ENCODE measurements at places on chromosomes 6 and 20. TPM values are rescaled to one million over a fixed set of nuclear protein-coding genes. Genes with fewer than 3 reads are reported as not detected.

- no peak for DNase-seq
Measured at GRCh38 chr6:16216501-16217155, 21.8 kb upstream of the GMPR start.

GRCh38 chr6:168218785-168219566, 100.6 kb downstream of the DACT2 start:
- no peak for DNase-seq

DNA sequence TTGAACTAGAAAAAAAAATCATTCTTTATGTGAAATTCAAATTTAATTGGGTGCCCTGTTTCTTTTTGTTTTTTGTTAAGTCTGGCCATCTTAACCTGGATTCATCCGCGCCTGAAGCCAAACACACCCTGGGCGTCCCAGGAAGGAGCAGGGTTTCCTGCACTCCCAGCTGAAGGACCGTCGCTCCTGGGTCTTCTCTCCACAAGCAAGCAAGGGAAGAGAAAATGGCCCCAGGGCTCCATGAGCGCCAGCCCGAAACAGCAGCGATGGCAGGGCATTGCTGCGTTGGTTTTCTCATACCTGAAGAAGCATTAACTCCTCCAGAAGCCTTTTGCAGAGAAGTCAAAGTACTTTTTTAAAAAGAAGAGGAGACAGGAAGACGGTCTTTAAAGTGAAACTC, 105.4 kb upstream of the AFDN start:
- DNase-seq, result no peak

DNA sequence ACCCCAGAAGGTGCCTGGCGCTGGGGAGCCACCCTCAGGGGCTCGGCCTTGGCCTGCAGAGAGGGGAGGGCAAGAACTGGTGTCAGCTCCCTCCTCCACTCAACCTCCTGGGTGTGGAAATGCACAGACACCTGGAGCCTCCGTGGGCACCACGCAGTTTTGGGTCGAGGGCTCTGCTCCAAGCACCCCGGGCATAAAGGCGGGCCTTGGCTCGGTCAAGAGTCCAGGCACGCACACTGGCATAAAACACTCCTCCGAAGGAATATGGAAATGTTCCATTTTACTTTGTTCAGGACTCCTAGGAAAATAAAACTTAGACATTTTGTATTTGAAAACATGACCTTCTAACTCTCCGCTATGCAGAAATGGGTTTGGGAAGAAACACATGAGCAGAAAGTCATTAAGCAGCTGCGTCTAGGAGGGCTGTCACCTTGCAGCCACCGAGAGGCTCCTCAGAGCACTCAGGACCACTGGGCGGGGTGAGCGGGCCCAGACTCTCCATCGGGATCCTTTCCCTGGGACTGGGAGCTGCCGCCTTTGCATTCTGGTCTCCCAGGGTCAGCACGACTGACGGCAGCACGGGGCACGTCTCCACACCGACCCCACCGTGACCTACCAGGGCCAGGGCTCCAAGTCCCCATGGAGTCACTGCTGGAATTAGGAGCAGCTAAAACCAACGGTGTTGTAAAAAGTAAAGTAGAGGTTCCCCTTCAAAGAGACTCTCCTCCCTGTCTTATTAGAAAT, 46.0 kb upstream of the DACT2 start:
- no peak for DNase-seq

GRCh38 chr6:54717849-54718455, 128.6 kb upstream of the FAM83B start:
- DNase-seq, result no peak

DNA sequence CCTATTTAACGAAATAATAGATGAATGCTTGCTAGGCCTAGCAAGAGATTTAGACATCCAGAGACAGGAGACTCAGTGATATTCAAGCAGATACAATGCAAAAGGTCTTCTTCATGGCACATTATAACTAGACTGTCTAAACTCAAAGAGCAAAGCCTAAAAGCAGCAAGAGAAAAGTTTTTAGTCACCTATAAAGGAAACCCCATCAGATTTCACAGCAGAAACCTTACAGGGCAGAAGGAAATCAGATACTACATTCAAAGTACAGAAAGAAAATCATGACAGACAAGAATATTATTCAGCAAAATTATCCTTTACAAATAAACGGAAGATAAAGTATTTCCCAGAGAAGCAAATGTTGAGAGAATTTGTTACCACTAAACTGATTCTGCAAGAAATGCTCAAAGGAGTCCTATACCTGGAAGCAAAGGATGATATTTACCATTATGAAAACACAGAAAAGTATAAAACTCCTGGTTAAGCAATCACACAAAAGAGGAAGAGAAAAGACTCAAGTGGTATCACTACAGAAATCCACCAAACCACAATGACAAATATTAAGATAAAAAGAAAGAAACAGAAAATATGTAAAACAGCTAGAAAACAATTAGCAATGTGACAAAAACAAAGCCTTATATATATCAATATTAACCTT, 333.7 kb downstream of the MEI4 start:
- DNase-seq, result no peak

The ORC3 gene
- polyA plus RNA-seq, result 37.2 TPM

DNA sequence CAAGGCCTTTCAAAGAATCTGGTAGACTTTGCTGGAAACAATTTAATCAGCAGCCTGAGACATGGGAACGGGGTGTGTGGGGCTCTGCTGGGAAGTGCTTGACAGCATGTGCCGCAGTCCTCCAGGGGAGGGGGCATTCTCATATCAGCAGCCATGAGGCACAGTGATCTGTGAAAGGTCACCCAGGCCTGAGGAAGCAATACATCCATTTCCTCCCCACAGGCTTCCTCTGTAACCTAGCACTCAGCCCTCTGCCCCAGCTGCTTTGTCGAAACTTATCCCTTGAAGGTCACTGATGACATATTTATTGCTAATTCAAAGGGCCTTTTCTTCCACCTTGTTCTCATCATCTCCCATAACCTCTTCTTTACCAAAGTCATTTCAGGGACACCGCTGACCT, 103.3 kb downstream of the TNFAIP3 start:
- no peak for DNase-seq

The TP53TG5 gene
- 1.6 TPM for polyA plus RNA-seq

The MBOAT1 gene
- 29.6 TPM for polyA plus RNA-seq

DNA sequence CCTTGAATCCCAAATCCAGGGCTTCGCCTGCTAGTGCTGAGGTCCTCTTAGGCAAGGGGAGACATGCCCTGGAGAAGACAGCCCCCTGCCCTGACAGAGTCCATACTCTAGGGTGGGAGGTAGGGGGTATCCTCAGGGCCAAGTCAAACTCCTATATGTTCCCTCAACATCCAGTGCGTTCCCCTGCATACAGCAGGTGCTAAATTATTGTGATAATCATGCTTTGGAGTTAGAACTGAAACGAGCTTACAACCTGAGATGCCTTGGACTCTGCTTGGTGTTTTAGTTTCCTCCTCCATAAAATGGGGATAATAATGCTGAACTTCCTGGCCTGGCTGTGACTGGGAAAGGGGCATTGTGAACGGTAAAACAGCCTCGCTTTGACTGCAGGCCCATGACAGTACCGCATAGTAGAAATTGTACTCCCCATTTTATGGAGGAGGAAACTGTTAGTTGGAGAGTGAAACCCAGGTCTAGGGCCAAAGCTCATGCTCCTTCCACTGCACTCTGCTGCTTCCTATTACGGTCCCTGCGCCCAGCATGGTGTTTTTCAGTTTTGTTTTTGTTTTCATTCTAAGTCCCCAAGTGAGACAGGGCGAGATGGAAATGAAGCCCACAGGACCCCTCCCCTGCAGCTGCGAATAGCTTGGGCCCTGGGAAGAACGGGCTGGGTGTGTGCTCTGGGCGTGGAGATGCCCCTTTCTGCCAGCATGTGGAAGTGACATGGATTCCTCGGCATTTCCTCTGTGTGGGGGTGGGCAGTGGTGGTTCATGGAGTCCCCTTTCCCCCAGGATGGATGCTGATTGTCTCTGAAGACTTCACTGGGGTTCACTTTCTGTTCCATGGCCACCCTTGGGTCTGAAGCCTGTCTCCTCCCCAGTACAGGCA, 162.5 kb downstream of the VEGFA start:
- no peak for DNase-seq

DNA sequence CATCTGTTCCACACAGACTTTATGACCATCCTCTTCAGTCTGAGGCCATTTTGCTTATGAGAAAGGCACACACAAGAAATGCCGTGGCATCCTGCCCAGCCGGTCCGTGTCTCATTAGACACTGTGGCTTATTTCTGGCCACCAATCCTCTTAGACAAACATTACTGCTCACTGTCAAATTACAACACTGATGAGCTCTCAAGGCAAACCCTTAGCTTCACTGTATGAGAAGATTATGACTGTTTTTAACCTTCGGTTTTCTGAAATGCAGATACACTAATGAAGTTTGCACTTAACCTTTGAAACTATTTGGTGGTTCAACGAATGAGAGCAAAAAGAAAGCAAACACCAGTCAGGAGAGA, 50.5 kb upstream of the DST start:
- peak; percentile 25 for DNase-seq

- no peak for DNase-seq
Measured at GRCh38 chr20:41927655-41928054, 309.5 kb upstream of the CHD6 start.

- DNase-seq, result no peak
Measured at GRCh38 chr20:11582060-11582459, 335.6 kb upstream of the BTBD3 start.

- DNase-seq, result no peak
Measured at GRCh38 chr20:59933296-59933848, at the start of gene SYCP2. SYCP2 (minus strand) TSS chr20:59933637; CDS start chr20:59922413, 11,224 bp downstream.

- DNase-seq, result no peak
Measured at GRCh38 chr6:70973604-70974003, 16.7 kb upstream of the B3GAT2 start.

- DNase-seq, result no peak
Measured at GRCh38 chr20:34843421-34843820, 18.0 kb upstream of the NCOA6 start.

DNA sequence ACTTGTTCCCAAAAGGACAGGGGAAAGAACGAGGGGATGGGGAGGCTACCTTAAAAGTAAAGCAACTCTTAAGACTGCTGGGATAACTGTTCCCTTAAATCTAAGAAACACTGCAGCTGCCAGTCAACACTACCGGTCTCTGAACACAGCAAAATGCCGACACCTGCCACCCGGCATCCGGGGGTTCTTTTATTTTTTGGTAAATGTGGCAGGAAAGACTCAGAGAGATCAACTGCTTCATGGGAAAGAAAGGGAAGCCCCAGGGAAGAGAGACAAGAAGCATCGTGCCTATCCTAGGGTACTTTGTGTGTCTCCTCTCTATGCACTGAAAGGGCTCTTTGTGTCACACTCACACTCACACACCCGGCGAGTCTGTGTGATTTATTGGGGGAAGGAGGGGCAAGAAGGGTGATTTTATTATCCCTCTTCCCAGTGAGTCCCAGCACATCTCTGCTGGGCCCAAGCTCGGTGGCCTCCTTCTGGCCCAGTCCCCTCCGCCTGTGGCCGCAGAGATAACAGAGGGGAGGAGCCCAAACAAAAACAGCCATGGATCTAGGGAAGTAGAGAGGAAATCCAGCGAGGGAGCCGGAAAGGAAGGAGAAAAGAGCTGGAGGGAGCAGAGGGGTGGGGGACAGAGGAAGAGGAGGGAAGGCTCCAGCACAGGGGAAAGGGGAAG, 1.4 kb downstream of the FYN start:
- peak; percentile 62 for DNase-seq

The PBOV1 gene
- 0.06 TPM for polyA plus RNA-seq

DNA sequence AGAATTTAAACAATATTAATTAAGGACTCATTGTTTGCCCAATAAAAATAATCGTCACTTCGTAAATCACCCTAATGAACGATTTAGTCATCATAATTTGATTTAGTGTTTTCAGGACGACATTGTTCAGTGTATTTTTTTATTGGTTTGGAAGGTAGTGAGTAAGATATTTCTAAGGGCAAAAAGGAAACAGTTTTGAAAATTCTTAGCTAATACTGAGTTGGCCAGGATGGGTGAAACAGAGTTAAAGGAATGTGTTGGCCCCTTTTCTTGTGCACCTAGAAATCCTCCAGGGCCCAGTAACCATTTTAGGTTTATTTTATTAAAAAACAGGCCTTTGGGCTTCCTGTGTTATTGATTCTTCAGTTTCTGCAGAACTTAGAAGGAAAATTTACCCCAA, 25.3 kb downstream of the ANKS1A start:
- no peak for DNase-seq

The TFAP2D gene
- polyA plus RNA-seq, result not detected

GRCh38 chr20:19916531-19917485, 100.4 kb upstream of the NAA20 start:
- DNase-seq, result no peak

The EBF4 gene
- 24.6 TPM for polyA plus RNA-seq

DNA sequence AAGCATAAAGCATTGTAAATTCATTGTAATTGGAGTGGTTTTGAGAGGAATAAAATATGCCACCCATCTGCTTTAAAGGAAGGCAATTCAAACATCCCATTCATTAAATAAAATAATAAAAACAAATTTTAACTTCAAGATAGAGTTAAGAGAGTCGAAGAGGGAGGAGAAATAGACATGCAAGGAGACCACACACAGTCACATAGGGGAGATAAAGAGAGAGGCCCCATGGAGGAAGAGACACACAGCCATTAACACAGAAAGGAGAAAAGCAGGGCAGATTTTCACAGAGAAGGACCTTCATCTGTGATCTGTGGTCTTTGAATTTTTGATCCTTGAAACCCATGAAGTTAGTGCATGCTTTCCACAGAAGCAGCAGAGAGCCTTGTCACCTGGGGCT, 214.3 kb upstream of the TCF21 start:
- DNase-seq, result no peak

GRCh38 chr6:80618953-80619352, 512.5 kb downstream of the BCKDHB start:
- DNase-seq, result no peak

GRCh38 chr20:41131594-41132387, 5.6 kb upstream of the PLCG1 start:
- no peak for DNase-seq

DNA sequence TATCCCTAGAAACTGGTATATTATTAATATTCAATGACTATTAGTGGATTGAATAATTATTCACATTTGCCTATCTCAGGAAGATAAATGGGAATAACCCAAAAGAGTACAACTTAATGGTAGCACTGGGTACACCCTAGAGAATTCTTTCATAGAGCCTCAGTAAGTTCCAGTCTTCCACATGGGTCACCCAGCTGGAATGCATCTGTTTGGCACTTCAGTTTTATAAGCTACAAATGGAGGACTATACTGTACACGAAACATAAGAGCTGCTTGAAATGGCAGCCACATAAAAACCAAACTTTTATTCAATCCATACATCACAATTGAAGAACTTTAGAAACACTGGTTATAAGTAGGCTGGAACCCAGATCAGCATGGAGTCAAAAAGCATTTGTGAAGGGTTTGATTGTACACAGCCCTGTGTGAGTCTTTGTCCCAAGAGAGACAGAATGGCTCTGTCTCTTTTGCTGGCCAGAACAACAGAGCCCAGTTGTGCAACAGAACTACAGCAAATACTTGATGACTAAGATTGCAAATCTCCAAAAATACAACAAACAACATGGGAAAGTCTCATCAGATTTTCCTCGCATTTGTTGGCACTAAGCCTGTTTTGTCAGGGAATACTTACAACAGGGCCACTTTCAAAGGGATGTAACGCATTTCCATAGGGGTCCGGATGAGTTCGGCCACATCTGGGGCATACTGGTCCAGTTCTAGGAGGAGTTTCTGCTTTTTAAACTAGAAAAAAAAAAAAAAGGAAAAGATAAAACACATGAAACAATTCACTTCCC, 39.5 kb downstream of the PIGU start:
- DNase-seq, result no peak

All from renal cortex interstitium (tissue), 15 donors.